Putamen (tissue), 1 donor: ENCODE measurements at places on chromosomes 1 and 21.

DNA sequence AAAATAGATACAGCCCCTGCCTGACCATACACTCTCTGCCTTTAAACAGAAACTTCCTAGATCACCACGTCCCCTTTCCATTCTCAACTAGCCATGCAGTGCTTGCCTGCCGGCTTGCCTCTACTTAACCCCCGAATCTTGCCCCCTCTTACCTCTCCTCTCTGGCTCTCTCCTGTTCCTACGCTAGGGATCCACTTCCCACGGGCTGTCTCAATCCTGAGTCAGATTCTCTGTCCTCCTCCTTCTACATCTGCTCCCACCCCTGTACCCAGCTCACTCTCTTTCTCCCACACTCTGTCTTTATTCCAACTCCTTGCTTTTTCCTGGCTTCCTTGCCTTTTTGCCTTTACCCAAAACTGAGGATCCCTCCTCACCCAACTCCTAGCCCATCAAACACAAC, 29.3 kb downstream of the ATF3 start:
- peak; percentile 62 for DNase-seq

- DNase-seq: no peak
Measured at GRCh38 chr1:70718086-70718630, 307.1 kb downstream of the CTH start.

DNA sequence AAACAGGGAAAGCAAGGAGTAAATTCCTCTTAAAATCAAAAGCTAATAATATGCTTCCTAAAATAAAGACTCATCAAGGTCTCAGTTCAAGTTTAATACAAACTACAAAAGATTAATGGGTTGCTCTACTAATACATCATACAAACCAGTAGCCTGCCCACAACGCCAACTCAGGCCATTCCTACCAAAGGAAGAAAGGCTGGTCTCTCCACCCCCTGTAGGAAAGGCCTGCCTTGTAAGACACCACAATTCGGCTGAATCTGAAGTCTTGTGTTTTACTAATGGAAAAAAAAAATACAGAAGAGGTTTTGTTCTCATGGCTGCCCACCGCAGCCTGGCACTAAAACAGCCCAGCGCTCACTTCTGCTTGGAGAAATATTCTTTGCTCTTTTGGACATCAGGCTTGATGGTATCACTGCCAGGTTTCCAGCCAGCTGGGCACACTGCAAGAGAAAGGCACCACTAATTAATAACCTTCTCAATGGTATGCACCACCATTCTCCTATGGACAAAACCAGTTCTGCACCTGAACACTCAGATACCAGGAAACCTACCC, 10.6 kb downstream of the PRDX1 start:
- no peak for DNase-seq

GRCh38 chr1:34280509-34280908, 103.8 kb downstream of the C1orf94 start:
- DNase-seq: no peak

GRCh38 chr1:160858097-160858496, 4.6 kb downstream of the CD244 start:
- DNase-seq: no peak

GRCh38 chr1:913491-914130, 10.1 kb upstream of the SAMD11 start:
- DNase-seq: no peak

DNA sequence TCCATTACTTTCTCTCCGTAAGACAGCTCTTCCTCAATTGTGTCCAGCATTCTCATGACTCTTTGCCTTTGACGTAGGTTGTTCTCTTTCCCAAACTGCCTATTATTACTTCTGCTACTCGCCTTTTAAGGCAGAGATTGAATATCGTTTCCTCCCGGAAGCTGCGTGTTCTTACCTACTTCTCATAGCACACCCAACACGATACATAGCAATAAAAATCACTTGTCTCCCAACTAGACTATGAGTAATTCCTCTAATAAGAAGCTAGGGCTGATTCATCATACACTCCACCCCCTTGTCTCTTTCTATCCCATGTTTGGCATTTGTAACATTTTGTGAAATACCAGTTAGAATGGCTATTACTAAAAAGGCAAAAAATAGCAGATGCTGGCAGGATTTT, 55.8 kb upstream of the SGIP1 start:
- DNase-seq: peak; percentile 14

DNA sequence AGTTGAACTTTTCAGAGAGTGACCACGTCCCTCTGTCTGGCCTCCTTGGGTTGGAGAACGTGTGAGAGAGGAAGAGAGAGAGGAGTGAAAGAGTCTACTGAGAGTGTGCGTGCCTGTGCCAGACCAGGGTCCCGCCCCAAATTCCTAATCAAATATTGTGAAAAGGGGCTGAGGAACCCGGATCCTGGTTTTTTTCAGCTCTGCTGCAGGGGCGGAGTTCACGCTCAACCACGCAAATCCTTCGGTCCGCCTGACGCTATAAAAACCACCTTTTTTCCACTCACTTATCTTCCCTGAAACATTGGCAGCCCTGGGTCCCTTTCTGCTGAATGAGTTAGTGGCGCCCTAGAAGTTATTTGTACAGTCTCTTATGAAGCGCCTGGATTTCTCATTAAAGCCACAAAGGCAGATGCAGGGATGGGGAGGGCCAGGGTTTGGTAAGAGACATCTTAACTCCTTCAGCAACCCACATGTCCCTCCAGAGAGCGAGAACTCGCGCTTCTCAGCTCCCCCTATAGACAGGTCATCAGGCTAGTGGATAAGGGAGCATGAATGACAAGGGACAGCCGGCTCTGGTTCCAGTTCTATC, at the start of gene FMOD:
TSS of gene FMOD (minus strand) at position 86 of the 589 bp plus-strand sequence. CDS start 2,852 bp downstream, outside the sequence.
- no peak for DNase-seq
